ENCODE measurements at places on chromosomes 5 and 9.

GRCh38 chr5:73764996-73765395 lies 139.0 kb downstream of the ARHGEF28 start:
- no peak for DNase-seq

GRCh38 chr9:112212926-112213325 lies 37.8 kb upstream of the SUSD1 start:
- DNase-seq: no peak

GRCh38 chr5:150349681-150350275 lies 7.7 kb upstream of the TCOF1 start:
- no peak for DNase-seq

DNA sequence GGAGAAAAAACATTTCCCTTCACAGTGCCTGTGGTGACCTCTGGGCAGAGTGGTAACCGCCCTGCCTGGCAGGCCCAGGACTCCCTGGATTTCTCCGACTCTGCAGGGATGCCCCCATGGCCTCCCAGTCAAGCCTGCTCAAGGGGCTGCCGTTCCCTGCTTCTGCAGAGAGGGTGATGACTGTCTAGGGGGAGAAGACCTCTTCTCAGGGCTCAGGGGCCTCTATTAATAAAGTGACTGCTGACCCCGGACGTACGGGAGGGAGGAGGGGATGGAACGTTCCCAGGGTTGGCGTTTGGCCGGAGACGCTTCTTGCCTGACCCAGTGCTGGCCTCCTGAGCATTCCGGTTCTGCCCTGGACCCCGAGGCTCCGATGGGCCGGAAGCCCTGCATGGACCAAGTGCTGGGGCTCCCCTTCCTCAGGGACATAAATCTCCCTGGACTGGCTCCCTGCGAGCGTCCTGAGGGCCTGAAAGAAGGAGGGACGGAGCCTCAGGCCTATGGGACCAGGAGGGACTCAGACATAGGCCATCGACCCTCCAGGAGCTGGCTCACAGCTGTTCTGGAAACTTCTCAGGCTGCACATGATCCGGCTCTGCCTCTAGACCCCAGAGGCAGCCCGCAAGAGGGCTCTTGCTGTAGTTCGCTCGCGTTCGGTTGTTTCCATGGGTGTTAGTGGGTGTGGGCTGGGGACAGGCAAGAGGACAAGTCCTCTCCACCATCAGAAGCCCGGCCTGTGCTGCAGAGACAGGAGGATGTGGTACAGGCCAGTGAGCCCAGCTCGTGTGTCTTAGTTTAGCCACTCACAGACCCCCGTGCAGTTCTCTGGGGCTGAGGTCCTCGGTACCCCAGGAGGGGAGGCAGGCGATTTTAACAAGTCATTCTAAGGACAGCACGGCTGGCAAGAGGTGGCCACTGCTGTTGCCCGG lies 8.1 kb upstream of the RNU6ATAC start:
- DNase-seq: no peak

GRCh38 chr5:116953251-116953930 lies 378.8 kb upstream of the SEMA6A start:
- DNase-seq: no peak

GRCh38 chr9:105333811-105334210 lies 89.4 kb downstream of the SLC44A1 start:
- DNase-seq: no peak

DNA sequence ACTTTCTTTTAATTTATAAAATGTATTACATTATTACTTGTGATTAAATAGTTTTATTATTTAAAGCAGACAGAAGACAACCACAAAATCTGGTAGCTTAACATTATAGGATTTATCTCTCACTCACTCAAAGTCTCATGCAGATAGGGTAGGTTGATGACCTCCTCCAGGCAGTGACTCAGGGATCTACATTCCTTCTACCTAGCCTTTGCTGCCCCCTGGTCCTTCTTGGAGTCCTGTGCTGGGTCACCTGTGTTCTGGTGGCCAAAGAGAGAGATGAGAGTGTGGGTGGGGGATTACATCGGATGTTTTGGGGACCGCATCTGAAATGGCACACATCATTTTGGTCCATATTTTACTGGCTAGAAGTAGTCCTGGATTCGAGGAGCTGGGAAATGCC lies 95.7 kb upstream of the CTSL start:
- no peak for DNase-seq

GRCh38 chr9:104092875-104093600 lies 1.1 kb upstream of the SMC2 start:
- DNase-seq: no peak

DNA sequence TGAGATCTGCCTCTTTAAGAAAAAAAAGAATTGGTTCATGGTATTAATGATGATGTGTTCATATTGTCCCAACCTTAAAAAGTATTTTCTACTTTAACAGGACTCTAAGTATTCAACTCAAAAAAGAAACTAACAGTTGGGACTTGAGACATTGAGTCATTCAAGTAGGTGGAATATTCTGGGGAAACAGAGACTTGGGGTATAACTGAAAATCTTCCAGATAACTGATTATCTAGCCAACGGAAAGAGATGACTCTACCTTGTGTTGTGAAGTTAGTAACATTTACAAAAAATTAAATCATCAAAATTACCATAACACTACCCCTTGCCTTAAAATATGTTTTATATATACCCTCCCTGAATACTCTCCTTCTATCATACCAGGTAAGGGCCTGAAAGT lies 19.1 kb downstream of the OXCT1 start:
- DNase-seq: no peak

DNA sequence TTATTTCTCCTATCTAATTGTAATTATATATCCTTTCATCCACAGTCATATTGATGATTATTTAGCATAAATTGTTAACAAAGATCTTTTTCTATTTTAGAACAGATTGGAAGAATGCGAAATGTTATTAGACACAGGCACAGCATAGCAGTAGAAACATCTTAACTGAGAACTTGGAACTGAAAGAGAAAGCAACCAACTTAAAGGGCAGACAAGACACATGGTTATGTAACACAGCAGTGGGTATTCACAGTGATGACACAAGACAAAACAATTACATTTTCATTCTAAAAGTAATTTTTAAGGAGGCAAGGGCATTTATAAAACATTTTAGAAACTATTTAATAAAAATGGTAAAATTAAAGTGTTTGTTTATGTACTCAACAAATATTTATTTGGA lies 57.7 kb upstream of the MEF2C start:
- no peak for DNase-seq

GRCh38 chr9:77587042-77587441 lies 61.1 kb downstream of the GNA14 start:
- no peak for DNase-seq

GRCh38 chr5:14665949-14666348 lies 1.4 kb downstream of the OTULIN start:
- DNase-seq: no peak

All from NCI-H526 treated with DMSO at 0.1 percent for 48 hours (cell line).